ENCODE measurements at places on chromosomes 12 and 14.

GRCh38 chr12:50224026-50224692 is 57.0 kb upstream of the CERS5 start:
- no peak for DNase-seq

DNA sequence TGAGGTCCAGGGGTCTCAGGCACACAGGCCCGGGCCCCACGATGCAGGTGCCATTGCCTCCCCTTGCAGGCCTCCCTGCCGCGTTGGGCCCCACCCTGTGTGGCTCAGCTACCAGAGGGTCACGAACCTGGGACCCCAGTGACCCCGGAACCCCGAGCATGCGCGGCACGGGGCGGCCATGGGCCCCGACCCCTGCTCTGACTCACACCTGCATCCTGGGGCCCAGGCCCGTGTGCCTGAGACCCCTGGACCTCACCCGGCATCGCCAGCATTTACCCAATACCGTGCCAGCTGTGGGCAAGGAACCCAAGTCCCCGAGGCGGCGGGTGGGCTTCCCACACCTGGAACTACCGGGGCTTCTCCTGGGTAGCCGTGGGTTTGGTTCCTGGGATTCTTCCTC is 25.2 kb downstream of the KIF26A start:
- DNase-seq, result no peak

GRCh38 chr12:62724947-62725451 is 210.0 kb downstream of the PPM1H start:
- peak; percentile 75 for DNase-seq

DNA sequence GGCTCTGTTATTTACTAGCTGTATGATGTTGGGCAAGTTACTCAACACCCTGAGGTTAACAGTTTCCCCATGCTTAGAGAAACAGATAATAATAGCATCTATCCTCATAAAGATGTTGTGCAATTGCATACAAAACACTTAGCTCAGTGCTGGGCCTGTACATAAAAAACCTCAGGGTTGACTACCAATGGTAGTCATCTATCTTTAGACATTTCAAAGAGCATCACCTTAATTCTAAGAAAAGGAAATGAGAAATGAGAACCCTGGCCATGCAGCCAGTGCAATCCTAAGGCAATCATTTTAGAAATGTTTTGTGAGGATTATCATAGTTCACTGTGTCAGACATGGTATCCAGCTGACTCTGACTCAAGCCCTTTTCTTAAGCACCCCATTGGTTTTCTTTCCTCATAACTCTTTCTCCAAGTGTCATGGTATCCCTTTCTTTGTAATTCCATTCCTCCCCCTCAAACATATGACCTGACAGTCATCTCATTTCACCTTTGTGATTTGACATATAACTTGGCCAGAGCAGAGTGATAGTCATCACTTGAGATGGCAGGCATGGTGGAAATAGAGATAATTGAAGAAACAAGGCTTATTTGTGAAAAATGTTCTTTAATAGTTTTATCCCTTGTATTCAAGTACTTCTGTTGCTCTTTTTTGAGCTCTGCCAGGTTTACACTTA is 29.5 kb upstream of the OSBPL8 start:
- DNase-seq, result no peak

DNA sequence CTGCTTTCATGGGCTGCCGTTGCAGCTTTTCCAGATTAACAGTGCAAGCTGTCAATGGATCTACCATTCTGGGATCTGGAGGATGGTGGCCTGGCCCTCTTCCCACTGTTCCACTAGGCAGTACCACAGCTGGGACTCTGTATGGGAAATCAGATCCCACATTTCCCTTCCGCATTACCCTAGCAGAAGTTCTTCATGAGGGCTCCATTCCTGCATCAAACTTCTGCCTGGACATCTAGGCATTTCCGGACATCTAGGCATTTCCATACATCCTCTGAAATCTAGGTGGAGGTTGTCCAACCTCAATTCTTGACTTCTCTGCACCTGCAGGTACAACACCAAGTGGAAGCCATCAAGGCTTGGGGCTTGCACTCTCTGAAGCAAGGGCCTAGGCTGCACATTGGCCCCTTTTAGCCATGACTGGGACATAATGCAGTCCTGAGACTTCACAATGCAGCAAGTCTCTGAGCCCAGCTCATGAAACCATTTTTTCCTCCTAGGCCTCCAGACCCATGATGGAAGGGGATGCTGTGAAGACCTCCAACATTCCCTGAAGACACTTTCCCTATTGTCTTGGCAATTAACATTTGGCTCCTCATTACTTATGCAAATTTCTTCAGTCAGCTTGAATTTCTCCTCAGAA is 863.3 kb downstream of the C12orf50 start:
- DNase-seq, result no peak

GRCh38 chr12:116304621-116305020 is 27.1 kb upstream of the MED13L start:
- DNase-seq, result no peak

GRCh38 chr14:68124050-68124449 is 304.5 kb downstream of the RAD51B start:
- no peak for DNase-seq

Data from left kidney (tissue), 8 donors.